ENCODE measurements at places on chromosomes 4 and X.
A peak's percentile ranks its signal among the peaks of the same experiment; 100 is the strongest.

DNA sequence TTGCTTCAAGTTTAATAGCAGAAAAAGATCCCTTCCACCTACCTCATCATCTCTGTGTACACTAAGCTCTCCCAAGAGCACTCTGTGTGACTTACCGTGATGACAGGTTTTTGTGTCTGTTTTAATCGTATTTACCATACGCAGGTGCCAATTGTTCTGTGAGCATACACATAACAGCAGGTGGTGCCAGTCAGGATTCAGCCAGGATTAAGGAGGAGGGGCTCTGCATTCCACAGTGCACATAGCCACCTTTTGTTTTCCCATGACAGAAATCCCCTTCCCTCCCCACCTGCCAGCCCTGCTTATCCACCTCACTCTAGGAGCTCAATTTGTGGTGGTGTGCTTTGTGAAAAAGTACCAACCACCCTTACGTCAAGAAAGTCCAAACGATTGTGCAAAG is 14.8 kb downstream of the ANK2 start:
- no peak for DNase-seq

- peak; percentile 55 for DNase-seq
Measured at GRCh38 chr4:146243141-146243882, 29.0 kb downstream of the REELD1 start.

GRCh38 chr4:89269121-89269666 is 38.4 kb downstream of the GPRIN3 start:
- DNase-seq = no peak

GRCh38 chr4:95232358-95233156 is 316.2 kb downstream of the UNC5C start:
- no peak for DNase-seq

DNA sequence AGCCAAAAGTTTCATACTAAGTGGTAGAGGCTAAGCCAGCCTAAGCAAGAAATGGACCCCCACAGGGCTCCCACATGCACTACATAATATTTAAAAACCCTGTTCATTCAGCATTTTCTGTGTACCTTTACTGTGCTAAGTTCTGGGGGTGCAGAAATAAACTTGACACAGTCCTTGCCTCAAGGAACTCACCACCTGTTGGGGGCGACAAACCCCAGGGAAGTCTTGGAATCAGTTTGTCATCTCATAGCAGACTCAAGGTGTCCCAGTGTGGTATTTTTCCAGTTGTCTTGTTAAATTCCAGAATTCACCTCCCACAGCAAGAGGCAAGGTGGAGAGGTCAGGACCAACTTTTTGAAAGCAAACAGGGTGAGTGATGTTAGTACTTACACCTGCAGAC is 43.1 kb downstream of the ATG4A start:
- no peak for DNase-seq

GRCh38 chr4:173866322-173867026 is 336.4 kb upstream of the HAND2 start:
- no peak for DNase-seq

DNA sequence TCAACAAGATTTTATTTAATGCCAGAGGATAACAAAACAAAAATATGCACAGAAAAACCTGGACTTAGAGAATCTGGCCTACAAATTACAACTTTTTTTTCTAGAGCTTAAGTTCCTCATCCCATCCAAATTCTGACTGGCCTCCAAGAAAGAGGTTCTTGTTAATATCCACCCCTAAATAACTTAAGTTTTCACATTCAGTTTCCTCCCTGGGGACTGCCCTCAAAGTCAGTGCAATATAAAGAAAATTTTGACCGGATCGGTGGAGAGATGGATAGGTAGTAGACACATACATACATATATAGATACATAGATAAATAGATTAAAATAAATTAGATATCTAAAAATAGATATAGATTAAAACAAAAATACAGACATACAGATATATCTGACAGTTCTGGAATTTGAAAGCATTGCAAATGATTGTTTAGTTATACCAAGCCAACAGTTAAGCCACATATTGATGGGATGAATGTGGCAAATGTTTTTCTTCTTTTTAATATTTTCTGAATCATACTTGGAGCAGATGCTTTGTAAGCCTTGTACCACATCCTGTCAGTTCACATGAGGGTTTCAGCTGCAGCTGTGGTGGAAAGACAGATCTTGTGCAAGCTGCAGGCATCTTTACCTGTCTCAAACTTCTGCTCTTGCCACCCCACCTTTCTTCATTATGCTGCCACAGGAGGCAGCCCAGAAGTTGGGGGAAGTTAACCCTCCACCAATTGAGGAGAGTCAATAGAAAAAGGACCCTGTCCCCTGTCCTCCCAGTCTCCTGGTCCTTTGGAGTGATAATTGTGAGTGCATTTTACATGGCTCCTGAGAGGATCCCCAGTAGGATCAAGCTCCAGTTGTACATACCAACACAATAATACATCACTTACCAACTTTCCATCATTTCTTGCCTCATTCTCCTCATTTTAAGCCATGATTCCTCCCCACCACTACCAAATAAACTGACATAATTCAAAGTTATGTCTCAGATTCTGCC is 58.5 kb upstream of the PRDM8 start:
- peak; percentile 66 for DNase-seq

DNA sequence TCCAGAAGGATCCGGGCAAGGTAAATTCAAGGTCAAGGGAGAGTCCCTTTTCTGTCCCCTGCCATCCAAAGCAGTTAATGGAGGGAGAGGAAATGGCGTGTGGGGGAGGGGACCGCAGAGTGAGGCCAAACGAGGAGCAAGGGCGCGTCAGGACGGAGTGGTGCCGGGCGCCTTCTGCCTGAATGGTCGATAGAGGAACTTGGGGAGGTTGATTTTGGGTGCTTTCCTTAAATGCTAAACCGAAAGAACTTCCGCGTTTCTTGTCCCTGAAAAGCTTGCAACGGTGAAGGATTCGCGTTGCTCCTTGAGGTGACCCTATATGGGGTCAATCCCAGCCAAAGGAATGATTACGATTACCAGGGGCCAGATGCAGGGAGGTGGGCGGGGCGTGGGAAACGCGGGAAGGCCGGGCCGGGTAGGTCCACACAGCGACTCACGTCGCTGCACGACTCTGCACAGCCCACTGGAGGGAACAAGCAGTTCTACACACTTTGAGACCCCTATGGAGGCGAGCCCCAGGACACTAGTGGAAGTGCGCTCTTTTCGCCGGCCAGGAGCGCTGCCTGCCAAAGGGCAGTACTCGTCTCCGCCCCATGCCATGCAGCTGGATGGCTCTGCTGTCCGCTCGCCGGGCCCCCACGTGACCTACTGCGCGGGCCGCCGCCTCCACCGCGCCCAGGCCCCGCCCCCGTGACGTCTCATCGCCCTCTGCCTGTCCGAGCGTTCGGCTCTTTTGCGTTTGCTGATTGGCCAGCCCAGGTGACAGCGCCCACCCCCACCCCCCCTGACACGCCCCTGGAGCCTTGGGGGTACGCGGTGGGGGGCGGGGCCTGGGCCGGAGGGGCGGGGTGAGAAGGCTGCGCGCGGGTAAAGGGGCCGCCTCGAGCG is 452 bp upstream of the GK start:
- peak; percentile 78 for DNase-seq

GRCh38 chr4:145769450-145770037 is 89.6 kb downstream of the C4orf51 start:
- no peak for DNase-seq

DNA sequence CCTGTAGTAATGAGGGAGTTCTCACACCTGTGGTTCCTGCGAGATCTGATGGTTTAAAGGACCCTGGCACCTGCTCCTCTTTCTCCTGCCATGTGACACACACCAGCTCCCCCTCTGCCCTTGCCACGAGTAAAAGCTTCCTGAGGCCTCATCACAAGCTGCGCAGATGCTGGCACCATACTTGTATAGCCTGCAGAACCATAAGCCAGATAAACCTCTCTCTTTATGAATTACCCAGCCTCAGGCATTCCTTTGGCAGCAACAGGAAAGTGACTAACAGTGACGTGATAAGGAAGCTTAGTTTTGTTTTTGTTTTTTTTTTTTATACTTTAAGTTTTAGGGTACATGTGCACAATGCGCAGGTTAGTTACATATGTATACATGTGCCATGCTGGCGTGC is 130.9 kb downstream of the AFAP1 start:
- no peak for DNase-seq

- DNase-seq = no peak
Measured at GRCh38 chr4:116202524-116202923, 882.9 kb downstream of the TRAM1L1 start.

GRCh38 chr4:27129871-27130366 is 269.3 kb downstream of the STIM2 start:
- DNase-seq = no peak

All from Kasumi-1 (cell line).